Endothelial cell (in vitro differentiated cells): ENCODE measurements at places on chromosomes 12 and 14.
A peak's percentile ranks its signal among the peaks of the same experiment; 100 is the strongest.

DNA sequence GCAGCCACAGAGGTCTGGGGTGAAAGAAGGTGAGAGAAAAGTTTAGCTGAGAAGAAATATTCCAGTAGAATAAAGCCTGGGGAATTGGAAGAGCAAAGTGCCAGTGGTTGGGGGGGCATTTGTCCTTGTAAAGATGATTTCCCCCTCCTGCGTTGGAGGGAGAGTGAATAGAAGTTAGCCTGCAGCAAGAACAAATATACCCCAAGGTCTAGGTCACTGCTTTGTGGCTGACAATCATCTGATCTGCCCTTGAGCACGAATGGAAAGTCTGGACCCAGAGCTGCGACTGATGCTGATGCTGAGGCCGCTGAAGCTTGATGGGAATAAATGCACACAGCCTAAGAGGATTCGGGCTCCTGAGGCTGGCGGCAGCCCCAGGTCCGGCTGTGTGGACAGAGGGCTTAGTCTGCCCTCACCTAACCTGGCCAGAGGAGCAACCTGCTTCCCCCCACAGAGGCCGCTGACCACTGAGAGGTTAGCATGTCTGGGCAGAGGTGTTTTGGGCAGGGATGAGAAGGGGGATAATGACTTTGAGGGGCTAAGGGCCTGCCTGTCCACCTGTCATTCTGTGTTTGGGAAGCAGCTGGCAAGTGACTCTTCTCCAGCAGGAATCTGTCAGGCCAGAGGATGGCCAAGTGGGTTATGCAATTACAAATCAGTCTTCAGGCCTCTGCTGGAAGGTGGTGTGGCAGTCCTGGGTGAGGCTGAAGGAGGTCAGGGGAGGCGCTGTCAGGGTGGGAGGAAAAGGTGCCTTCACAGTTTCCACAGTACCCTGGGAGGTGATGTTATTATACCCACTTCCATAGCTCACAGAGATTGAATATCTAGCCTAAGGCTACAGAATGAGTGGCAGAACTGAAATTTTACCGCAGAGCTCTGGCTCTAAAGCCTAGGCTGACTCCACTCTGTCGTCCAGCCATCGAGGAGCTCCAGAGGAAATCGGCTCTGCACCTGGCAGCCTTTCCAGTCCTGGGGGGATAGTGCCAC, 11.7 kb downstream of the TUBA1C start:
- DNase-seq, result no peak

- DNase-seq, result no peak
Measured at GRCh38 chr12:48022676-48023385, 18.6 kb upstream of the COL2A1 start.

DNA sequence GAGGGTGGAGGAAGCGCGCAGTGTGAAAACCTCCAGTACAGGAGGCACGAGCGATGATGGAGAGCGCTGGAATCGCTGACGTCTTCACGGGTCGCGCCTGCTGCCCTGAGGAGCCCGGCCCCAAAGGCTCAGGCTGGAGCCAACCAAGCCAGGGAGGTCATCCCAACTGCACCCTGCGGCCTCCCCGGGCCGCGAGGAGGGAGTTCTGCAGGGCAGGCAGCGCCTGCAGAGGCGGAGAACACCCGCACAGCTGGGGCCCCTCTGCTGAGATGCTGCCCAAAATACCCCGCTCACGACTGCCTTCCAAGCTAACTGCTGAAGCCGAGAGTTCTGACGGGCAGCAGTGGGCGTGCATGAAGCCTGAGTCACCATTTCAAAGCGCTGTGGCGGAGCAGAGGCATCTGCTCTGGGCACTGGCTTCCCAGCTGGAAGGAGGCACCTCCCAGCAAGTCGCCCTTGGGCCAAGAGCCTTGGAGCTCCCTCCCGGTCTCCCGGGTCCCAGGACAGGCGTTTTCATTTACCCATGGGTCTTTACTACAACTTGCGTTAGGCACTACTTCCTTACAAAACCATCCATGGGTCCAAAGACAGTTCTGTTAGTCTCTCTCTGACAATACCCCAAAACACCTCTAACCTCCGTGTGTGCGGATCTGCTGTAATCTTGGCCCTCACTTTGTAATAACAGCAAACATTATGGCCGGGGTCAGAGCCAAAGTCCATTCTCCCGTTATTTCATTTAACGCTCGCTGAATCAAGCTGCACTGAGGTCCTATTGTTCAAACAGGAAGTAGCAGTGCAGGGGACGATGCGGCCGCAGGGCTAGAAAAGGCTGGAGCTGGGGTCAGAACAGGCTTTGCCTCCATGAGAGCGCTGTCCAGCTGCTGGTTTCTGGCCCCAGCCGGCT, 60.1 kb upstream of the RIMBP2 start:
- peak; percentile 69 for DNase-seq

GRCh38 chr12:53994009-53994263, 6.0 kb upstream of the HOXC9 start:
- no peak for DNase-seq

DNA sequence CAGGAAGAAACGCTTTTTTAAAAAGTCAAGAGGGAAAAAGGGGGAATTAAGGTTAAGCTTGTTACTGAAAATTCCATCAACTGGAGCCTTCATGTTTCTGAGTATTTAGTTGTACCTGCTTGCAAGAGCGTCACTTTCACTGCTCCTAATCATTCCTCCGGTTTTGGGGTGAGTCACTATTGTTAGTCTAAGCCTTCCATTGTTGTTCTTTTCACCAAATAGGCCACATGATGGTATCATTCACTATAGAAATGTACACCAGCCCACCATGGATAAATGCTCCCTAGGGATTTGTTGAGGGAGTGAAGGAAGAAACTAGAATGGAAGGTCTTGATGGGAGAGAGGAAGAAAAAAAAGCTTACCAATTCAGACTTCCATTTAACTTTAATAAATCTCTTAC, 3.0 kb downstream of the IL22 start:
- DNase-seq, result no peak

GRCh38 chr14:51653079-51653774, 1.5 kb downstream of the FRMD6 start:
- peak; percentile 21 for DNase-seq

DNA sequence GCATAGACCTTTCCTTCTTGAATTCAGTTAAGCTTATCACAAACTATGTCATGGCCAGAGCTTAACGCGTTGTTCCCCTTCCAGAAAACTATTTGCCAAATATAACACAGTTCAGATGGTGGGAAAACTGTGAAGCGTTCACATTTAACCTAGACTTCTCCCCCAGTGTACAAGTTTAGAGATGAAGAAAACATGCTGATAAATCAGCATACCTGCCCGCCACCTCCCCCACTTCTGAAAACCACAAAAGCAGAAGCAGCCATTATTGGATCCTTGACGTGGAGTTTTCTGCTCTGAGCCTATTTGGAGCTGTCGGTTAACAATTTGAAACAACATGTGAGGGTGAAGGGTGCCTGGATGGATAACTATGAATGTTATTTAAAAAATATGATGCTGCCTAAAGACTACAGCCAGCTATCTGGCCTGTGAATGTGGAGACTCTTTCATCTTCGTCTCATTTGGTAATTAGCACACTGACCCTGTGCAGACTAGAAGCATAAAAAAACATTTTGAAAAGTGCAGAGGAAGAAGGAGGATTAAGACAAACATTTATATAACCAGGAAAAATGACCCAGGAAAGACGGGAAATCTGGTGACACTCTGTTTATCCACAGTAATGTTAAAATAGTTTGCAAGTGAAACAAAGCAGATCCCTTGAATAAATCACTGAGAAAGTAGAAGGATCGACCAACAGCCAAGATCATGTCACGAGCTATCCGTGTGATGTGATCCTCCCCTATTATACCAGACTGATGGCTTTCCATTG, 408.2 kb downstream of the AEBP2 start:
- no peak for DNase-seq

DNA sequence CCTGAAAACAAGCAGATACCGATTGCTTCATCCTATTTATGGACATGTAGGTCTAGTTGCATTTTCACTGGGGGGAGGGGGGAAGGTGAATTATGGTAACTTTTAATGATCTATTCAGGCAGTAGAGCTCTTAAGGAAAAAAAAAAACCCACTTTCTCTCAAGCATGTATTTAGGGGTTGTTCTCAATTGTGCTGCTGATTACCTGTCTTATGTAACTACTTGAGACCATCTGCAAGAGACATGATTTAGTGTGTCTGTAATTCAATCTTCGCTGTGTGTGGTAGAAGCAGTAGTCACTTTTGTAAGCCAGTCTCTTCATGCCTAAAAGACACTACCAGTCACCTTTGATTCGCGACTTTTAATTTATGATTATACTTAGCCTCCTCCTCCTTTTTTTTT, 8.9 kb downstream of the CALM1 start:
- DNase-seq, result no peak

GRCh38 chr12:99959549-99960170, 25.1 kb downstream of the ANKS1B start:
- DNase-seq, result no peak

GRCh38 chr14:24188251-24189058, at the start of gene IPO4:
IPO4 (minus strand) TSS chr14:24188816; CDS start chr14:24188787, 29 bp downstream.
- DNase-seq, result peak; percentile 88

GRCh38 chr12:46265102-46265501, 3.7 kb downstream of the SLC38A1 start:
- no peak for DNase-seq

DNA sequence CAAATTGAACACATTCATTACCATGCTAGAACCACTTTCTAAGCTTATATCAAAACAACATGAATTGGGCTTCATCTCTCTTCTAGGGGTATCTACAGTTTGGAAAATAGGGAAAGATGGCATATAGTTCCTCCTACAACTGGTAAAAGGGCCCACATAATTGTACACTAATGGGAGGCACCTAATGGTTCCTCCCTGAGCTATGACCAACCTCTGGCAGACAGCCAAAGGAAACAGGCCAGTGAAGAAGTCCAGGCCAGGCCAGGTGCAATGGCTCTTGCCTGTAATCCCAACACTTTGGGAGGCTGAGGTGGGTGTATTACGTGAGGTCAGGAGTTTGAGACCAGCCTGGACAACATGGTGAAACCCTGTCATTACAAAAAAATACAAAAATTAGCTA, 23.2 kb upstream of the APOF start:
- DNase-seq, result no peak
